Occipital lobe (tissue), 3 donors: ENCODE measurements at places on chromosomes 12 and 14. TPM values are rescaled to one million over a fixed set of nuclear protein-coding genes. Genes with fewer than 3 reads are reported as not detected.

DNA sequence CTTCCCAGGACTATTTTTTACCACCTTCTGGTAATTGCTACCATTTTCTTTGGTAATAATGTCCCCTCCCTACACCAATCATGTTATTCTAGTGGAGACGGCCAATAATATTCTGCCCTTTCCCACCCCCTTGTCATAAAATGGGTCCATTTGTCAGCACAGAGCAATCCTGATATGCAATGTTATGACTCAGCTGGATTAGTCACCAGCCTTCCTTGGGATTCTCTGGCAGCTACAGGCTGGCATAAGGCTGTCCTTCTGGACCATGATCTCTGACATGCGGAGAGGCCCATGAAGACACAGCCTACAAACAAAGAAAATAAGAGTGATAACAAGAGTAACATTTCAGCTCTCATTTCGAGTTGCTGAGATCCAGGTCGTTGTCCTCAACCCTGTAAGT is 222.0 kb upstream of the CPNE8 start:
- DNase-seq = no peak

The MYF5 gene
- total RNA-seq = not detected

The POMT2 gene
- total RNA-seq = 11.5 TPM

The SLC7A7 gene
- 3.3 TPM for total RNA-seq

- DNase-seq = no peak
These were observed 40.5 kb downstream of the DIO3 start for GRCh38 chr14:101601606-101602465.
